CD4-positive, alpha-beta T cell treated with Interleukin-12 subunit alpha and Interleukin-12 subunit beta, for 1 hour (primary cell): ENCODE measurements at places on chromosomes 6 and 20.

DNA sequence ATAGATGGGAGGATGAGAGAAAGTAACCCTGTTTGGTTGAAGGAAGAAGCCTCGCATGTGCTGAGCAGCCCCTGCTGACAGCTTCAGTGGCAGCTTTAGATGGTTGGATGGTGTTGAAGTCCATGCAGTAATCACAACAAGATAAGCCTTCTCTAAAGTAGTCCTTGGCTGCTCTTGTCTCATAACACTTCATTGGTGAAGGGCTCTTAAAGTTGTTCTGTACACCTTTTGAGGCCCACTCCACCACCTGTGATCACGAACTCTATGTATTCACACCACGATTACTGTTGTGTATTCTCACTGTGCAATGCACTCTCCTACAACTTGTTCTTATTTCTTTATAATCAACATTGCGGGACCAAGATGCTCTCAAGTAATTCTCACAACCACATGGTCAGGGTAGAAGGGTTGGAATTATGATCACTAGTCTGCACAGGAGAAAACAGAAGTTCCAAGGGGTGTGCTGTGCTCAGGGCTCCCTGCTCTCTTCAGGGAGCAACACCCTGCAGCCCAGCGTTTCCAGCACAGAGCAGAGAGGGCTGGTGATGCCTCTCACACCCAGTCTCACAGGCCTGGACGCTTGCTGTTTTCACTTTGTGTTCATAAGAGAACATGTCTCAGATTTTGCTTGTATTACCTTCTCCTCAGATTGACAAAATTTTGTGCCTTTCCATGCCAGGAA is 294.4 kb downstream of the SMOC2 start:
- no peak for DNase-seq

- no peak for DNase-seq
These were observed 133.2 kb downstream of the SLC16A10 start for GRCh38 chr6:111220383-111221031.

- DNase-seq, result no peak
These were observed 125.3 kb upstream of the SPTLC3 start for GRCh38 chr20:12883507-12883885.

DNA sequence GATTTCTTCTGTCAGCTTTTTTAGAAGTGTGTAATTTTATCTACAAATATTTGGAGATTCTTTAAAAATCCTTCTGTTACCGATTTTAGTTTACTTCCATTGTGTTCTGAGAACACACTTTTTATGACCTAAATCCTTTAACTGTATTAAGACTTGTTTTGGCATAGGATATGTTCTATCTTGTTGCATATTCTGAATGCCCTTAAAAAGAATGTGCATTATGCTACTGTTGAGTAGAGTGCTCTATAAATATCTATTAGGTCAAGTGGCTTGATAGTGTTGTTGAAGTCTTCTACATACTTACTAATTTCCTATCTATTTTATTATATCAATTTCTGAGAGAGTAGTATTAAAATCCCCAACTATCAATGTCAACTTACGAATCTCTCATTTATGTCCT is 502.2 kb downstream of the MAFB start:
- DNase-seq, result no peak

GRCh38 chr20:44074252-44075151 is 112.5 kb downstream of the JPH2 start:
- DNase-seq, result no peak

DNA sequence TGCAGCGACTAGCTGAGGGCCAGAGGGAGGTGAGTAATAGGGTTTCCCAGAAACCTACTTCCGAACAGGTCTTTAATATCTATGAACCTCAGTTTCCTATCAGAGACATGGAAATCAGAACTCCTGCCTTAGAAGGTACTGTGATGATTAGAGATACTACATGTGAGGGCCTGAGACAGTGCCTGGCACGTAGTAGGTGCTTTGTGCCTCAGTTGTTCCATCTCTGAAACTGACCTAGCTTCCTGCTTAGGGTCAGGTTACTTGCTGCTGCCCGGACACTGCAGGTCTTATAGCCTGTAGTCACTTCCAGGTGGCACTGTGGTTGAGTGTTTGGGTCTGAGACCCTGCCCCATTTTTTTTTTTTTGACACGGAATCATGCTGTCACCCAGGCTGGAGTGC is 20.9 kb downstream of the RAB44 start:
- DNase-seq, result no peak

- no peak for DNase-seq
These were observed 15.6 kb upstream of the NOL4L start for GRCh38 chr20:32600681-32601237.

DNA sequence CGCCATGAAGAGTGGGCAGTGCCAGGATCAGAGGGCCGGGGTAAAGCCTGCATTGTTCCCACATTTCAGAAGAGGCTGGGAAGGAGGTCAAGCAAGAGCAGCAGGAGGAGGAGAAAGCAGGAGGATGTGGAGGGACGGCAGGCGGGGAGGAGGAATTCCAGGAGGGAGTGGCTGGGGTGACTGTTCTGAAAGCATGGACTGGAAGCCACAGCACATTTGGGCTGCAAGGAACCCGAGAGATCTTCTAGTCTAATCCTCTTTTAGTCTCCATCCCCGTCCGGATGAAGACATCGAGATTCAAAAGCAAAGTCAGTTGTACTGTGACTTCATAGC is 76.9 kb downstream of the FAM50B start:
- DNase-seq, result no peak

DNA sequence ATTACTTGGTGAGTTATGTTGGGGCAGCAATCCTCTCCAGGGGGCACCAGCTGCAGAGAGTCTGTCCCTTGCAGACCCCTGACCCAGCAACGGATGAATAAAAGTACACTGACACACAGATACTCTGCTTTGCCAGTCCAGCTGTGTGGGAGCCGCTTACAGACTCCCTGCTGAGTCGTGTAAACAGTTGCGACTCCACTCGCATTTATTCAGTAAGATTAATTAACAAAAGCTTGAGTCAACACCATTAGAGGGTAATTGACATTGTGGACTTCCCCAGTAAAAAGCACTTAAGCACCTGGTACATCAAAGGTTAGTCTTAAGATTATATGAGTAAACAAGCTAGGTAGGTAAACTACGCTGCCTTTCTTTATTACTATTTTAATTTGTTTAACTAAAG is 92.0 kb upstream of the TMEM181 start:
- no peak for DNase-seq

- DNase-seq, result no peak
These were observed 34.5 kb upstream of the PREX1 start for GRCh38 chr20:48862279-48862678.

- no peak for DNase-seq
These were observed 158.1 kb upstream of the PROKR2 start for GRCh38 chr20:5474646-5475550.

DNA sequence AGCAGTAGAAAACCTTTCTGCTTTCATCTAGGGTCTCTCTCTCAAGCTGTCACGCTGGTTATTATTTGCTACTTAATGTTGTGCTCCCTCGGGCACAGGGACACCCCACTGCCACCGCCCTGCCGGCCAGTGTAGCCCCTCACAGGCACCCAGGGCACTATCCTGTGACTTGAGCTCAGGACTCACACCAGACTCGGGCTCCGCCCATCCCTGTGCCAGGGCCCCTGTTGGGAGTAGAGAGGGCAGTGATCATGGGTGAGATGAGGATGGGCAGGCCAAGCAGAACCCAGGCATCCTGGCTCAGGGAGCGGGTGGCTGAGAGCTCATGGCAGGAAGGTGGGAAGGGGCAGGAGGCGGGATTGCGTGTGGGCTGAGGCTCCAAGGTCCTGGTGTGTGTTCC is 371.9 kb downstream of the ZFAND3 start:
- DNase-seq, result no peak

DNA sequence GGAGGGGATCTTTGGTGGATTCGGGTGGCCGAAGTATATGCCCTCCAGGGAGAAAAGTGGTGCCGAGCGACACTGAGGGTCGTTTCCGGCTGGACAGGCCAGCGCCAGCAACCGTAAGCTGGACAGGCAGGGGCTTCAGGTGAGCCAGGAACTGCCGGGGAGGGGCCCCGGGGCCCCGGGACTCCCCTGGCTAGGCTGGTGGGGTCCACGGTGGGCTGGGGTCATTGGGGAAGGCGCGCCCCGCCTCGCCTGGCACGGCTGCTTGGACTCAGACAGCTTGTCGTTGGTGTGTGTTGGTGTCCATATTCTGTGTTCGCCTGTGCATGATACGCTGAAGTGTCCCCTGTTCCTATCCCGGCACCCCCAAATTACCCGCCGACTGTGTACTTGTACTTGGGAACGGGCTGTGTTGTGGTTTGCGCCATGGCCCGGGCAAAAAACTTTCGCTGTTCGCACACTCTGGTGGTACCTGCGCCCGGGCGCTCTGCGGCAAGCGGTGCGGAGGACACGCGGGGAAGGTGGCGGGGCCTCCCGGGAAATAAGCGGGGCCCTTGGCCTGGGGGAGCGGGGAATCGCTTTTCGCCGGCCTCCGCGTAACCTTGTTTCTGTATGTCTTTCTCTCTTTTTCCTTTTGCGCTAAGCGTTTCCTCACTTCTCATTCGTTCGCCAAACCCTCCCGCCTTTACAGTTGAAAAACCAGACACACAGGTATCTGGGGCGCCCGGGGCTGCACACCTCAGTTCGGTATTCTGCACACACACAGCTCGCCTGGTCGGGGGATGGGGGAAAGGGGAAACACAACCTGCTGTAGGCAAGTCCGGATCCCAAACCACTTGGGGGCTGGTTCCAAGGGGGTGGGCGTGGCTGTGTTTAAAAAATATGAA is 3.2 kb downstream of the GNAS start:
- DNase-seq, result no peak

DNA sequence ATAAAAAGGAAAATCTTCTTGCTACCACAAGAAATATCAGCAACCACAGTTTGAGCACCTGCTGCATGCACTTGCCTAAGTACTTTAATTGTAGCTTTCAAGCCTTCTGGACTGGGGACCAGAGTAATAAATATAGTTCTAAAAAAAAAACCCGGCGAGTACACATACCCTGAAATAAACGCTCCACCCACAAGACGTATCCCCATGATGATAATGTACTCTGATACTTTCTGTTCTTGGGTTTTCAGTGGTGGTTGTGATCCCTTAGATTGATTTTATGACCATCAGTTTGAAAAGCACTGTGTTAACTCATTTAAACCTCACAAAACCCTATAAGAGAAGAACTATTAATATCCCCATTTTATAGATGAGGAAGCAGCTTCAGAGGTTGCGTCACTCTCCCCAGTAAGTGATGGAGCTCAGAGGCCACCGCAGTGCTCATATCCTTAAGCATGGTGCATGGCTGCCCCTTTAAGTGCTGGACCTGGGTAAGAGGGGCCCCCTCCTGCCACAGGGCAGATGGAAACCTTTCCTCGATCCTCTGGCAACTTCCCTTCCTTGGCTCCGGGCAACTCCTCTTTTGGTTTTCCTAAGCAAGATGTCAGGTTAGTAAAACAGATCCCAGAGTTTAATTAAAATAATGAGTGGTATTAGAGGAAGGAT is 67.3 kb downstream of the KCNB1 start:
- no peak for DNase-seq

DNA sequence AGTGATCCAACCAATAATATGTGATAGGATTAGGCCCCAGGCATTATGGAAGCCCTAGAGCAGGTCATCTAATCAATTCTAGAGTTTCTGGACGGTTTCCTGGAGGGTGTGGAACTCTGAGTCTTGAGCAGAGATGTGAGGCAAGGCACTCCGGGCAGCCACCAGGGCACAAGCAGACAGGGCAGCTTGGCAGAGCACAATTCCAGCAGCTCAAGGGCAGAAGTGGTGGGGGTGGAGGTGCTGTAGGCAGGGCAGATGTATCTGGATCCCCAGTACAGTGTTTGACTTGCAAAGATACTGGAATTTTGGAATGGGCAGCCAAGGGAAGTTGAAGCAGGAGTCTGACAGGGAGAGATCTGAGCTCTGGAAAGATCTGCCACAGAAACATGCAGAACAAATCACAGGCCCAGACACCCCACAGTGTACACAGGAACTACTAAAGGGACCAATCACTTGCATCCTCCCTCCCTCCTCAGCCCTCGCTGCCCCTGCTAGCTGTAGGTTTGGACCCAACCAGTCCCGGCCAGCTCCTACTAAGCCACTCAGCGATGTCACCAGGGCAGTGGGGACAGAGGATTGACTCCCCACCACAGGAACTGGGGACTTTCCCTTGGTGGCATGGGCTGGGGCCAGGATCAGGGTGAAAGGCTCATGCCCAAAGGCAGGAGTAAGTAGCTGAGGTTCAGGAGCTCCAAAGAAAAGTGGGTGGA is 47.0 kb downstream of the TFEB start:
- DNase-seq, result no peak

- DNase-seq, result no peak
These were observed 87.1 kb downstream of the BACH2 start for GRCh38 chr6:90209527-90209926.

DNA sequence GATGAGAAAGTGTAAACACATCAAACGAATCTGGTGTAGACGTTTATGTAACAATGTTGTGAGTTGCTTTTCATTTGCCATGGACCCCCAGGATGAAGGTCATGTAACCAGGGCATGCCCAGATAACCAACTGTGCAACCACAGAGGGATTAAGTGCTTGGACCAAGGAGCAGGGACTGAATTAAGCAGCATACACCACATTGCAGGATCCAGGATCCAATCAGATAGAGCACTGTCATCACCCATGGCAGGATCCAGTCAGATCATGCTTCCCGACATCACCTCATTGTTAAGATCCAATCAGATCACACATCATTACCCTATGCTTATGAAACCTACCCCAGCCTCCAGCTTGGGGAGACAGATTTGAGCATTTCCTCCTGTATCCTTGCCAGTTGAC is 74.3 kb upstream of the RCAN2 start:
- DNase-seq, result no peak

DNA sequence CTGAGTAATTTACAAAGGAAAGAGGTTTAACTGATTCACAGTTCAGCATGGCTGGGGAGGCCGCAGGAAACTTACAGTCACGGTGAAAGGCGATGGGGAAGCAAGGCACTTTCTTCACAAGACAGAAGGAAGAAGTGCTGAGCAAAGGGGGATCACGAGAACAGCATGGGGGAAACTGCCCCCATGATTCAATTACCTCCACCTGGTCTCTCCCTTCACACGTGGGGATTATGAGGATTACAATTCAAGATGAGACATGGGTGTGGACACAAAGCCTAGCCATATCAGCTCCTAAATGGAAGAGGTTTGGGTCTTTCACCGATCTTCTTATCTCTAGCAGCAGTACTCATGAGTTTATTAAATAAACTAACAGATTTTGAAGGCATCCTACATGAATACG is 152.9 kb upstream of the RUNX2 start:
- DNase-seq, result no peak

DNA sequence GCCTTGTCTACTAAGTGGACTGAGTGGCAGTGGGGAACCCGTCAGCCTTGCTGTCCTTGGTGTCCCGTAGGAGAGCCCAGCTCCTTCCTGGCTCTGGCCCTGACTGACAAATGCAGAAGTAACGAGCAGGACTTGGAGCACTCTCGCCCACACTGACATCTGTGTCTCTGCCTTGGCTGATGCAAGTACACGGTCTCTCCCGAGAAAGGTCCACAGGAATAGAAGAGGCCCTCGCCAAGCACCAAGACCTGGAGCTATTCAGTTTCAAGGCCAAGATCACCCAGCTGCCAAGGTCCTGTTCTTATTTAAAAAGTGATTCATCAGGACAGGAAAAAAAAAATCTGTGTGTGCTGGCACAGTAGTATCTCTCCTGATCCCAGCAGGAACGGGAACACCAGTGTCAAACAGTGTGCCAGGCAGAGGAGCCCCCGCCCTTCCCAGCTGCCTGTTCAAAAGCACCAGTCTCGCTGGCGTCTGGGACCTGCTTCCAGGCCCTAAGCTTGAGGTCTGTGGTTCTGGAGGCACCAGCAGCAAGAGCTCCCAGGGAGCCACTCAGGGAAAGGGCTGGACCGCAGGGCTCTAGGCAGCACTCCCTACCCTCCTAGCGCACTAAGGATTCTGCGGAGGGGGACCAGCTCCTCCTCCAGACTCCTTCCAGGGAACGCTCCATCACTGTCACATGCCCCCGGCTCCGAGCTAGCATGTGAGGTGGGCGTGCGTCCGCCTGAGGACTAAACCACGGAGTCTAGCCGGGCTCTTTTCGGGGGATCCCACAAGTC is 376.9 kb downstream of the RNGTT start:
- DNase-seq, result no peak
